Stimulated activated CD8-positive, alpha-beta memory T cell treated with anti-CD3 and anti-CD28 coated beads, Interleukin-2, amount 100 ng/mL, for 1 hour (primary cell): ENCODE measurements at places on chromosomes 12 and 14.

GRCh38 chr12:21774358-21775132, at the start of gene KCNJ8:
Gene KCNJ8, minus strand, starts transcription at chr12:21774706. Its CDS starts 1,090 bp downstream, at chr12:21773616.
- no peak for DNase-seq

GRCh38 chr12:94163850-94164249, 15.5 kb downstream of the PLXNC1 start:
- DNase-seq, result no peak

- no peak for DNase-seq
Measured at GRCh38 chr14:22658946-22659345, 14.8 kb upstream of the OR6J1 start.

DNA sequence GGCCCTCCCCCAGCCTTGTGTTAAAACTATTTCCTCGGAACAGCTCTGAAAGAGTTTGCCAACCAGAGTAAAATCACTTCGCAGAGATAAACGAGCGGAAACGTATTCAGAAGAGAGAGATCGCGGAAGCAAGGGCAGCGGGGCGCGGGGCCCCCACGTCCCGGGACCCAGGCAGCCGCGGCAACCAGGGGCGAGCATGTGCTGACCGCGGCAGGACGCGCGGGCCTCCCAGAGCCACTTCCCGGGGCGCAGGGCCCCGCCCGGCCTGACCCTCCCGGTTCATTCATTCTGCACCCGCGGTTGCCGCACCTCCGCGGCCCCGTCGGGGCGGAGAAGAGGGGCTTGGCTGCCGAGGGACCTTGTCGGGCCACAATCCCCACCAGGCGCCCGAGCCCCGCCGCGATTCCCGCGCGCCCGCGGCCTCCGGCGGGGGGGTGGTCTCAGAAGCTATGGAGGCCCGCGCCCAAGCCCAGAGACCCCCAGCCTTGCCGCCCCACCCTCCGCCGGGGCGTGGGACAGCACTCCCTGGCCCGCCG, 598 bp downstream of the UBE2N start:
- DNase-seq, result no peak

- DNase-seq, result no peak
Measured at GRCh38 chr12:3888659-3889058, 15.5 kb upstream of the PARP11 start.

DNA sequence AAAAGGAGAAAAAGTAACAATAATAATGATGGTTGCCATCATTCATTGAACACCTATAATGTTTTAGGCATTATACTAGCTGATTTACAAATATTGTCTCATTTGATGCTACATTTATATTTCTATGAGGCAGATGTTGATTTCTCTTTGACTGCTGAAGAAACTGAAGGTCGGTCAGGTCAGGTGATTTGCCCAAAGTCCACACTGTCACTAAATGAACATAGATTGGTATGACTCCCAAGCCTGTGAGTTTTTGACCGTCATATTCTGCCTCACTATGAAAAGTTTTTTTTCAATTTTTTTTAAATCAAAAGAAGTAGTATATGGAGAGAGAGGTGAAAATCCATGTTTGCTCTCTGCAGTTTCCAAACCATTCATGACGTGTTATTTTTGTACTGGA, 10.8 kb downstream of the ALG10B start:
- DNase-seq, result no peak

- no peak for DNase-seq
Measured at GRCh38 chr14:20332431-20332787, 670 bp downstream of the CCNB1IP1 start.

GRCh38 chr12:130460611-130461446, 123.1 kb downstream of the PIWIL1 start:
- no peak for DNase-seq

- DNase-seq, result no peak
Measured at GRCh38 chr14:59131938-59132795, 56.3 kb upstream of the DAAM1 start.

GRCh38 chr12:94534774-94535509, 75.3 kb upstream of the CEP83 start:
- DNase-seq, result no peak

- DNase-seq, result no peak
Measured at GRCh38 chr12:53997204-53998109, 2.5 kb upstream of the HOXC9 start.

DNA sequence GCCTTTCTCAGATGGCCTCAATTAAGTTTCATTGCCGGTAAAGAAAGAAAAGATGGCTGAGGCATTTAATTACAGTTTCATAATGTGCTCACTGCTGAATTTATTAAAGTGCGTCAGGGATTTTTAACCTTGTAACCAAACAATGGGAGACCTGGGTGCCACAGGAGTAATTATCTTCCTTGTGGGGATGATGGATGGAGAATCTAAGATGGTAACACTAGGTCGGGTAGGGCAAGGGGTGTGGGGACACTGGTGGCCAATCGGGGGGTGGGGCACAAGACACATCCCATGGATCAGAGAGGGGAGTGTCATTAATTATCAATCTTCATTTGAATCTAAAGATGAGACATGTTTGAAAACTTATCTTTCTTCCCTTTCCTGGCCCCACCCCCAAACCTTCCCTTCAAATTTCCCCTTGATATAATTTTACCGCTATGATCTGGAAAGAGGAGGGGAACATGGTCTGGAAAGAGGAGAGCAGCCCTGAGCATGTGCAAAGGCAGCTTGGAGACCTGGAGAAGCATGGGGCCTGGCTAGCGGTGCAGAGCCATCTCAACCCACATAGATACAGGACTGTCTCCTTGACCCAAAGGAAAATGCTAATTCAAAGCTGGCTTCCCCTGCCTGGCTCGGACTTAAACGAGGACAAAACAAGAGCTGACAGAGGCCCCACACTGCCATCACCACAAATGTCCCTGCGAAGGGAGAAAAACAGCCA, 231.3 kb upstream of the NOS1 start:
- no peak for DNase-seq

DNA sequence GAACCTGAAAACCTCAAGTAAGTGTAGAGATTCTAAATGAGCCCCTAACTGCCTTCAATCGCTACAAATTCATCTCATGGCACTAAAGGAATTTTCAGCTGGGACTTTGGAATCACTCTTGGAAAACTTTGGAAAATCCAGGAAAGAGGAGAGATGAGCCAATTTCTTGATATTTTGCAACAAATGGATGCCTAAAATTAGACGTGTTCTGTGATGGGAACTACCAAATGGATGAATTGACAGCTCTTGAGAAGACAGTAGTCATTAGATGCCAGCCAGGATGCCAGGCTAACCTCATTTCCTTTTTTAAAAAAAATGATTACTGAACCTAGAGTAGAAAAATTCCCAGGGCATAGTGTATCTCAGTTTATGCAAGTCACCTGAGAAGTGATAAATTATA, 78.3 kb downstream of the NPAS3 start:
- no peak for DNase-seq

DNA sequence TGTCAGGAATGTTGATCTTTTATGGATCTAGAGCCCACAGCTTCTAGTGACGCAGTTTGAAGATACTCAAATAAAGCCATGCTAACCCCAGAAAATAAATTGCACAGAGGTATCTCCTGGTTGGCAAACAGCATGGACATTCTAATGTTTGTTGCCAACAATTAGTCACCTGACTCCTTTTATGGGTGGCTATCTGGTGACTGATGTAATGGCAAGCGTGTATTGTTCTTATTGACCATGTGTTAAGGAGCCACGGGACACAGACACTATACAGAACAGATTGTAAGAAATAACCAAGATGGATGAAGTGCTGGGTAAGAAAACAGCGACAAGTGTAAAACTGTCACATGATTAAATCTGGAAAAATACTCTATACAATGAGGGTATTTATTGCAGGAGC, 401.3 kb upstream of the PDE3A start:
- no peak for DNase-seq

- no peak for DNase-seq
Measured at GRCh38 chr12:85872497-85873091, 1.5 kb upstream of the NTS start.

DNA sequence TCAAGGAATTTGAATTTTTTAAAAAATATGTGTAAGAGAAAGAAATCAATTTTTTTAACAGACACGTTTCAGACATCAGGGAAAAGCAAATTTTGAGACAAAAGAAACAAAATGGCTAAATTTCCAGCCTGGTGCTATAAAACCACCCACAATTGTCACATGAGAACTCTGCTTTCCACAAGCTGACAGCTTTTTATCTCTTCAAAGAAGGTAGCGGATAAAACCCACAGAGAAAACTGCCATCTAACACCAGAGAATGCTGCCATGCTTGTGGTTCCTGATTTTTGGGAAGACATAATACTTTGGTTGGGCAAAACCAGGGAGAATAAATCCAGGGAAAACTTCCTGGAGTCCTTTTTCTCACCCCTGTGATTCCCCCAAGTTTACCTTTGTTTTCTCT, 10.3 kb upstream of the ITPR2 start:
- no peak for DNase-seq

DNA sequence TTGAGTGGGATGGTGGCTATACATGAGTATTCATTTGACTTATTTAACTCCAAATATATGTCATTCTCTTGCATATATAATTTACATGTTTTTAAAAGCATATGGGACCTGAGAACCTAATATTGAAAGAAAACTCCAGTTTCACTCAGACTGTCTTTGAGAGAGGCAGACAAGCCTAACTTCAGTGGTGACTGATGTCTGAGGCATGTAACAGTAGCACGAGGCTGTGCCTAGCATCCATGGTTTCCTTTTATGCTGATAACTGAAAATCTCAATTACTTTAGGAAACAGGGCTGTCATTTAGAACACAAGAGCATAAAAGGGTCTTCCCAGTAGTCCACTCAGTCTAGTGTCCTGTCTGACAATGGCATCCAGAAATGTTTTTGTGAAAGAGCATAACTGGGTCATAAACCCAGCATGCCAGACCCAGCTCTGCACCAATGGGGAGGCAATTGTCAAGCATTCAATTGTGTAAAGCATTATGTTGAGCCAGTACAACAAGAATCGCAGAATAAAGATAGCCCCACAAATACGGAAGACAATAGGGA, 24.3 kb downstream of the MAPK1IP1L start:
- DNase-seq, result no peak

DNA sequence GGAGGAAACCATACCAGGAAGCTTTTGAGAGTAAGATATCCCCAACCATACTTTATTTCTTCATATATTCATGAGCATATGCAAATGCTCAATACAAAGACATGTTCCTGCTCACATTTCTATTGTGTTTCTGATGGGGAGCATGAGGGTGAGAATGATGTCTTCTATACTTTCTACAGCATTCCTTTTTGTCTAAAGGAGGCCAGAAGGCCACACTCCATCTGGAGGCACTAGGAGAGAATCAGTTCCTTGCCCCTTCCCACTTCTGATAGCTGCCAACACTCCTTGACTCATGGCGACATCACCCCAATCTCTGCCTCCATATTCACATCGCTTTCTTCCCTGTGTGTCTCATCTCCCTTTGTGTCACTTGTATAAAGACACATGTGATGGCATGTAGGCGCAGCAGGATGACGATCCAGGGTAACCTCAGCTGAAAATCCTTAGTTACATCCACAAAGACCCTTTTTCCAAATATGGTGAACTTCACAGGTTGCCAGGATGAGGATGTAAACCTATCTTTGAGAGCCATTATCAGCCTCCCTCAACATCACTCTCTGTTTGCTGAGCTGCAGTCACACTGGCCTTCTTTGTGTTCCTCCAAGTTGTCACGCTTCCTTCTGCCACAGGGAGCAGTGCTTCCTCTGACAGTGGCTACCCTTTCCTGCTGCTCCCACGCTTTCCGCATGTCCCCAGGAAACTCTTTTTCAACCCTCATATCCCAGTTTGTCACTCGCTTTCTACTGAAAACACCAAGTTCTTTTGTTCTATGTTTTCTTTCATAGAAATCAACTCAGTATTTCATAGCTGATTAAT, 96.9 kb downstream of the STXBP6 start:
- DNase-seq, result no peak

DNA sequence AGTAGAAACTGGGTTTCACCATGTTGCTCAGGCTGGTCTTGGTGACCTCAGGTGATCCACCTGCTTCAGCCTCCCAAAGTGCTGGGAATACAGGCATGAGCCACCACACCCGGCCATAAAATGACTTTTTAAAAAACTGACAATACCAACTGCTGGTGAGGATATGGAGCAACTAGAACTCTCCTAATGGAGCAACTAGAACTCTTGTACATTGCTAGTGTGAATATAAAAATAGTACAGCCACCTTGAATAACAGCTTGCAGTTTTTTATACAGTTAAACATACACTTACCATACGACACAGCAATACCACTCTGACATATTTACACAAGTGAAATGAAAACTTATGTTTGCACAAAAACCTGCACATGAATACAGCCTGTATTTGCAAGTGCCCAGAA, 2.5 kb upstream of the CFAP73 start:
- no peak for DNase-seq

DNA sequence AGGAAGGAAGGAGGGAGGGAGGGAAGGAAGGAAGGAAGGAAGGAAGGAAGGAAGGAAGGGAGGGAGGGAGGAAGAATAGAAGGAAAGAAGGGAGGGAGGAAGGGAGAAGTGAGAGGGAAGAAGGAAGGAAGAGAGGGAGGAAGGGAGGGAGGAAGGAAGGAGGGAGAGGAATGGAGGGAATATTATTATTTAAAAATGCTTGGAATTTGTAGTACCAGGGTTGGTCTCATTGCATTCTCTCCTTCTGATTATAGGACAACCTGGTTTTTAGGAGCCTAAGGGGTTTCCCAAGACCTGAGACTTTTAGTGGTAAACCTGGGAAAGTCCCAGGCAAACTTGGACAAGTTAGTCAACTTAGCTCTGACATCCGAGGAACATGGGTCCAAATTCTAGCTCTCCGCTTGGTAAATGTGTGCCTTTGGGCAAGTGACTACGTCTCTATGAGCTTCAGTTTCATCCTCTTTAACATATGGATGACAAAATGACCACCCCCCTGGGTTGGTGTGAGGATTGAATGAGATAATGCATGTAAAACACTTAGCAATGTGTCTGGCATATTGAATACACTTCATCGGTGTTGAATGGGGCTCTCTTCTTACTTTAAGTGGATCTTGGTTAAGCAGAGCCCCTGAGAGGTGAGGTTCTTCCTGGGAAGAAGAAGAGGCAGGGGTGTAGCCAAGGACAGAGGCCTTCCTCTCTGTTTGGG, 690.7 kb upstream of the TBX3 start:
- DNase-seq, result no peak

- no peak for DNase-seq
Measured at GRCh38 chr14:47763188-47763854, 87.9 kb upstream of the MDGA2 start.

DNA sequence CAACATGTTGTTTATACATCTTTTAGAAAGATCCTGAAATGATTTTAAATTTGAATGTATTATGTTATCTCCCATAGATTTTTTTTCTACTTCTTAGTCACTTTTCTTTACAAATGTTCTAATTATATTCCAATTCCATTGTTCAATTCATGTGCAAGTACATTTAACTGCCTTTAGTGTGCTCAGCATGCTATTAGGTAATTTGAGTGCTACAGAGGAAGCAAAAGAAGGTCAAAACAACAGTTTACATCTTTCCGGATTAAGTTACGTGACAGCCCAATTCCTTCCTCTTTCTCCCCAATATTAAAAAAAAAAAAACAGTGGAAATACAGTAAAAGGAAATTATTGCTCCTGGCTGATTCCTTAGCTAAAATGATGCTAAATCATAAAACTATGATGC, 98.3 kb downstream of the RTN1 start:
- no peak for DNase-seq

GRCh38 chr14:95024380-95024779, 132.9 kb downstream of the DICER1 start:
- no peak for DNase-seq
